ENCODE measurements at places on chromosomes 13 and 19.

GRCh38 chr13:41609828-41610227 lies 152.5 kb downstream of the RGCC start:
- DNase-seq, result no peak

DNA sequence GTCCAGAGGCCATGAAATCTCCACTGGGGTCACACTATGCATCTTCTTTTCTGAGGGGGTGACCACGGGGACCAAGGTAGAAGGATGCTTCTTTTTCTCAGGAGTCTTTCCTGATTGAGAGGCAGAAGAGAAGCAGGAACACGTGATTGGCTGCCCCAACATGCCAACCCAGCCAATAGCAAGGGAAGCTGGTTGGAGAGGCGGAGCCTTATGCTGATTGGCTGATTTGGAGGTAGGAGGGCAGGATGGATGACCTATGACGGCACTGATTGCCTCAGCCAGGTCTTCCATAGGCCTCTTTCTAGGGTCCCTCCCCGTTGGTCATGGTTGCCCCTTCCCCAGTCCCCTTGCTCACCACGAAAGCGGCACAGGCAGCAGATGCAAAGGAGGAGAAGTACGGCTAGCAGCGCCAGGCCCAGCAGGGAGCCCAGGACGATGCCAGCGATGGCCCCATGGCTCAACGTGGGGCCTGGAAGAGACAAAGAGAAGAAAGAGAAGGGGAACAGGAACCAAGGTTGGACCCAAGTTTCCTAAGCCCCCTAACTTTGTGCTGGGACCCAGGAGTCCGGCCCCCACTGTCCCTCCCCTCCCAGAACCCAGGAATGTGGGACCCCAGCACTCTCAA lies 8.0 kb downstream of the VSIG10L start:
- no peak for DNase-seq

- no peak for DNase-seq
Observed at GRCh38 chr19:49677231-49677900, at the start of gene PRMT1. TSS of gene PRMT1 (plus strand) at chr19:49677271. CDS start at chr19:49677281, 10 bp downstream.

- no peak for DNase-seq
Observed at GRCh38 chr13:110327051-110327721, 20.1 kb downstream of the COL4A2 start.

Data from inflammatory macrophage treated with lipopolysaccharide for 1 hour (primary cell).